ENCODE measurements at places on chromosomes 5 and 9.

- DNase-seq: peak; percentile 98
These were observed 38.8 kb upstream of the COL5A1 start for GRCh38 chr9:134602547-134603362.

DNA sequence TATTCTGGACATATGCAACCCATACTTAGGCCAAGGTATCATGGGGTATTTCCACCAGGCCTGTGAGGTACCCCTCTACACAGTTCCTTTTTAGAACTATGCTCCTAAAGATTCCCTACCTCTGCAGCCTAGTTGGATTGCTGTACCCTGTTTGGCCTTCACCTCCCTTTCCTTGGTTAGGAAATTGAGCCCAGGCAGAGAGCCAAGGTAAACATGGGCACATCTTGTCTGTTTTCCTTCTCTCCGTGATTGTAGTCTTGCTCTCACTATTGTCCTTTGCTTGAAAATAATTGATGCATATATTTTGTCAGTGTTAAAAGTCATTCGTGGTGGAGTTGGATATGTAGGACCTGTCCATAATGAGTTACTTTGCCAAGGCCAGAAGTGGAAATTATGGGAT lies 26.7 kb downstream of the BDP1 start:
- DNase-seq: no peak

- no peak for DNase-seq
These were observed 44.1 kb downstream of the COL23A1 start for GRCh38 chr5:178545941-178546674.

DNA sequence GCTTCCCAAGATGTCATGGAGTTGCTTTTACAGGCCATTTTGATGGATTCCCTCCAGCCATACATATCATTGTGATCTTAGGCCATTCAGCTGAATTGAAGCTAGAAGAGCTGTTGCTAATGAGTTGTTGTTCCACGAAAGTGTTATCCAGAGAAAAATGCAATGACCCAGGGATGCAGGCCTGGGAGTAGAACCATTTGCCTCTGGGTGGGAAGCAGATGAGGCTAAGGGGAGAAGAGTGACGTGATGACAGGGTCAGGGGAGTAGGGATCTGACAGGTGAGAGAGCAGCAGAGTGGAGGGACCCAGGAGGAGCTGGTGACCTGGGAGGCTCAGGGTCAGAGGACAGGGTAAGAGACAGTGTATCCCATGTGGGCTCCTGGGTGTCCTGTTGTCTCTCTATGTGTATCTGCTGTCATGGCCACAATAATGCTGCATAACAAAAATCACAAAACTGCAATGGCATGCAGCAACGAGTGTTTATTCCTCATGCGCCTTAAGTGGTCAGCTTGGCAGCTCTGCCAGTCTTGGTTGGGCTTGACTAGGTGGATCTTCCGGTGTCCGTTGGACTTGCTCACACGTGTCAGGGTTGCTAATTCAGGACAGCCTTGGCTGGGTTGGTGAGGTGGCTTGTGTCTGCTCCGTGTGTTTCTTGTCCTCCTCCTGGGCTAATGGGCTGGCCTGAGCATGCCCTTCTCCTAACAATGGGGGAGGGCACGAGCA lies 90.6 kb downstream of the LIFR start:
- DNase-seq: no peak

- peak; percentile 55 for DNase-seq
These were observed 4.2 kb downstream of the DNAJA1 start for GRCh38 chr9:33029231-33029786.

DNA sequence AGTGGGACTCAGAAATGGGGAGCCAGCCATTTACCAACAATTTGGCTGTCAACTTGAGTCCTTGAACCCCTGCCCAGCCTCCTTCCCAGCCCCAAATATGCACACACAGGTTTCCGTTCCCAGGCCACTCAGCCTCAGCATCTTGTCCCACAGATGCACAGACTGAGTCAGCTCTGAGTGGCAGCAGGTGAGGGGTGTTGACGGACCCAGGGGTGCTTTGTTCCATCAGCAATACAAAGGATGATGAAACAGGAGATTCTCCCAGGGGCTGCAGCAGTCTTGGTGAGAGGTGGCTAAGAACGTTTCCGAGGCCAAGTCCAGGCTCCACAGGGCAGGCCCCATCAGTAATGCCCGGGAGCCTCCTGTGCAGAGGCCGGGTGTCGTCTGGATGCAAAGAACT lies 4.9 kb upstream of the OLFM1 start:
- DNase-seq: no peak

- no peak for DNase-seq
These were observed 32.5 kb downstream of the LEAP2 start for GRCh38 chr5:132905938-132906337.

DNA sequence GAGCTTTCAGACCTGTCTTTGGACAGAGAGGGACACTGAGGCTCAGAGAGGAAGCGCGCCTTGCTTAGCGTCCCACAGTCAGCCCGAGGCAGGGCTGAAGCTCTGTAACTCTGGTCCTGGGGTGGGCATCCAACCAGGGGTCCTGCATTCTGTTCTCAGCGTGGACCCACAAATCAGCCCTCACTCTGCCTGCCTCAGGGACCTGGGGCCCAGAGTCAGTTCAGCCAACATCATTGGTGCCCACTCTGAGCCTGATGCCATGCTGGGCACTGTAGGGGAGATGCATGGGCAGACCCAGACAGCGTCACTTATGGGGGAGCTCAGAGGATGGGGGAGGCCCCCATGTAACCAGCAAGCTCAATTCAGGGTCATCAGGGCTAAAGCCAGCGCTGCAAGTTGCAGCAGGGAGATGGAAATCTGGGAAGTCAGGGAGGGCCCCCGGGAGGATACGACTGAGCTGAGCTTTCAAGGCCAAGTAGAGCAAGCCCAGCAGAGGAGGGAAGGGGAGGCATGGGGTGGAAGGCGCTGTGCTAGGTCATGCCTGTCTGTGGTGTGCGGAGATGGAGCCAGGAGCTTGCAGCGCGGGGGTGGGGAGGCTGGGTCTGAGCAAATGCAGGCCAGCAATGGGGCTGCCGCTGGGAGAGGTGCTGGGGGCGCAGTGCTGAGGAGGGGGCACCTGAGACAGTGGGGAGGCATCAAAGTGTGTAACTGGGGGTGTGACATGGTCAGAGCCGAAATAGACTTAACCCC lies 21.1 kb downstream of the CORO2A start:
- no peak for DNase-seq

GRCh38 chr9:68931821-68932220 lies 82.1 kb downstream of the PRKACG start:
- no peak for DNase-seq

DNA sequence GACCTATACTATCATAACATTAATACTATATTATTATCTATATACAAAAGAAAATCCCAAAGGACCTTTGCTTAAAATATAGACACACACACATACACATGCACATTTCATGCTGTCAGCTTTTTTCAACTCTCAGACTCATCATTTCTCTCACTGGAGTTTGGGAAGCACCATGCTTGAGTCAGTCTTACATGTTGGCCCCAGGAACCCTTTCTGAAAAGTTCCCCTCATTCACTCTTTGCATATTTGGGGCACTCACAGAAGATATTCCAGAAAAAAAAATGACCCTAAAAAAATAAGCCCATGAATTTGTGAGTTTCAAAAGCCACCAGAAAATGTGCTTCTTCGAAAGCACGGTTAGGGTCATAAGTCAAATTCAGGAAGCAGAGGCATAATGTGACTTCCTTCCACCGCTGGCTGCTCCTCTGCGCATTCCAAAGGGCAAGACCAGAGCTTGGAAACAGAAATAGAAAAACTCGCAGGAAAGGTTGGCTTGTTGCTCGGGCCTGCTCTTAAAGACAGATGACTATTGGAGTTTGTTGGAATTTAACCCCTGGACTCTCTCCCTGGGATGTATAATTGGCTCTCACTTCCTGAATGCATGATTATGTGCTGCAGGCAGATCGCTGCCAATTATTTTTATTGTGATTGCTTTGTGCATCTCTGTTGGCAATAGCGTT lies 129.7 kb upstream of the IQGAP2 start:
- no peak for DNase-seq

GRCh38 chr5:150960791-150961396 lies 56.1 kb upstream of the ZNF300 start:
- no peak for DNase-seq

- no peak for DNase-seq
These were observed 53.4 kb downstream of the GAS1 start for GRCh38 chr9:86893811-86894490.

- DNase-seq: peak; percentile 97
These were observed 1339.3 kb downstream of the EFNA5 start for GRCh38 chr5:106331415-106331814.

- DNase-seq: no peak
These were observed 102.3 kb upstream of the PHYKPL start for GRCh38 chr5:178334861-178335260.

GRCh38 chr9:35526087-35526801 lies 36.3 kb downstream of the RUSC2 start:
- DNase-seq: no peak

- no peak for DNase-seq
These were observed 124.3 kb downstream of the STK32A start for GRCh38 chr5:147359101-147359500.
